ENCODE measurements at places on chromosomes 16 and 17. TPM values are rescaled to one million over a fixed set of nuclear protein-coding genes. Genes with fewer than 3 reads are reported as not detected.

DNA sequence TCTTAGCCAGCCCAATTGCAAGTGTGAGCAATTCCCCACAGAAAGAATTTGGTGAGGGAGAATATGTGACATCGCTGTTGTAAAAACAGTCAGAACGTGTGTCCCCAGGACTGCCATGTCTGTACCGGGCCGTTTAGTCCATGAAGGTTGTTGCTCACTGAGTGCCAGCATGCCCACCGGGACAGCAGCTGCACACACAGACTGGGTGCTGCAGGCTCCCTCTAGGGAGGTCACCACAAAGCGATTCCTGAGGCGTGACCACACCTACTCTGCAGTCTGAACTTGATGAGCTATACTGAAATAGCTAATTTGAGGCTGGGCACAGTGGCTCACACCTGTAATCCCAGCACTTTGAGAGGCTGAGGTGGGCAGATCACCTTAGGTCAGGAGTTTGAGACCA is 44.1 kb upstream of the ADORA2B start:
- DNase-seq, result no peak

Gene CA7
- polyA plus RNA-seq, result 0.61 TPM

Gene IRX5
- polyA plus RNA-seq, result 9.3 TPM

Gene HP
- polyA plus RNA-seq, result 0.99 TPM

- DNase-seq, result no peak
These were observed 22.9 kb downstream of the PIK3R6 start for GRCh38 chr17:8844229-8845218.

GRCh38 chr16:65032387-65032786 is 89.5 kb downstream of the CDH11 start:
- no peak for DNase-seq

GRCh38 chr17:5464717-5465507 is 3.9 kb downstream of the DHX33 start:
- DNase-seq, result no peak

GRCh38 chr17:55394357-55395021 is 27.1 kb downstream of the MMD start:
- no peak for DNase-seq

Gene CPD
- polyA plus RNA-seq, result 86.8 TPM

DNA sequence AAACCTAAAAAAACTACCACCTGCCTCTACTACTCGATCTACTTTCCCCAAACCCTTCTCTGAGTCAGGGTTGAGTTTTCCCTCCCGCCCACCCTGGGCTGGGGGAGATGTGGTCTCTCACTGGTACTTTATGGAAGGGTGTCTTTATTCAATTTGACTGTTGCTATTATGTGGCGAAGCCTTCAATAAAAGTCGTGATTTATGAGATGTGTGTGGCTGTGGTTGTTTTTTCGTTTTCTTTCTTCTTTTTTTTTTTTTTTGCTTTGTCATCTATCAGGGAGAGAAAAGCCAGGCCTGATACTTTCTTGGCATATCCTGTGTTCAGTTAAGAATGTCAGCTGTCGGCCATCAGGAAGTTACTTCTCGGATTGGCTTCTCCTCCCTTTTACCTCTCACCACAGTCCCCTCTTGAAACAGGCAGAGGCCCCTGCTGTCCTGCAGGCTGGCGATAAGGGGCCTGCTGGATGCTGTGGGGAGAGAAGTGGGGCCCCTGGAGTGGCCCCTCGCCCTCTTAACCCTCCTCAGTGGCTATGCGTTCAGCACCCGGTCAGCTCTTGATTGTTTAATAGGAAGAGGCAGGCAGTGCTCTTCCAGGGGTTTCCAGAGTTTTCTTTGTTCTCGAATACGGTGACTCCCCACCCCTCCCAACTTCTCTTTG is 123.0 kb downstream of the MSI2 start:
- peak; percentile 76 for DNase-seq

Gene HBA2
- 753 TPM for polyA plus RNA-seq
